ENCODE measurements at places on chromosomes 7 and 10. TPM values are rescaled to one million over a fixed set of nuclear protein-coding genes. Genes with fewer than 3 reads are reported as not detected.

GRCh38 chr10:1153805-1154351 is 97.7 kb downstream of the WDR37 start:
- DNase-seq, result no peak

GRCh38 chr7:93375603-93376002 is 143.4 kb downstream of the VPS50 start:
- DNase-seq, result no peak

- DNase-seq, result no peak
Measured at GRCh38 chr7:135831455-135832195, 83.0 kb upstream of the FAM180A start.

GRCh38 chr10:51920672-51921071 is 221.3 kb upstream of the CSTF2T start:
- no peak for DNase-seq

DNA sequence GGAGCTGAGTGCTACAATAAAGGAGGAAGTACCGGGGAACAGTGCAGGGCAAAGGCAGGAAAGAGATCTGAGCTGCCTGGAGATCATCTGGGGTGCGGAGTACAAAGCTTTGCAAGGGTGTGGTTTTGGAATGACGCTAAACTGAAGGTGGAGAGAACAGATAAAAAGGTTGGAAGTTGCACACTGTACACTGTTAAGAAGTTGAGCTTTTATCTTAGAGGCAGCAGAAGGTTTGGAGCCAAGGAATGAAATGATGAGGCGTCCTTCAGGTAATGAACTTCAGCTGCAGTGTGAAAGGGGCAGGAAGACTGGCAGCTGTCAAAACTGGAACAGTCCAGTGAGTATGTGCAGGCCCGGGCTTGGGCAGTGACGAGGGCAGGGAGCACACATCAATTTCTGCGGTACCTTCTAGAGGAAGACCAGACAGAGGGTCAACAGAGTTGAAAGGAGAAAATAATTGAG is 7.2 kb upstream of the ANKRD61 start:
- DNase-seq, result no peak

GRCh38 chr7:93897680-93898079 is 7.1 kb upstream of the TFPI2 start:
- no peak for DNase-seq

DNA sequence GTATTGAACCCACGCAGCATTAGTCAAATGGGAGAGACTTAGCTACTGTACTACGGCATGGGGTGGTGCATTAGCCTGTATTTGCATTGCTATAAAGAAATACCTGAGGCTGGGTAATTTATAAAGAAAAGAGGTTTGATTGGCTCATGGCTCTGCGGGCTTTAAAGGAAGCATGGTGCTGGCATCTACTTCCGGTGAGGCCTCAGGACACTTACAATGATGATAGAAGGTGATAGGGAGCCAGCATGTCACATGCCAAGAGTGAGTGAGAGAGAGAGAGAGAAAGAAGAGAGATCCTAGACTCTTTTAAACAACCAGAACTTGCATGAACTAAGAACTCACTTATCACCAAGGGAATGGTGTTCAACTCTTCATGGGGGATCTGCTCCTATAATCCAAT is 27.2 kb upstream of the CREB3L2 start:
- DNase-seq, result no peak

- DNase-seq, result no peak
Measured at GRCh38 chr7:142784716-142785115, 13.9 kb downstream of the PRSS2 start.

DNA sequence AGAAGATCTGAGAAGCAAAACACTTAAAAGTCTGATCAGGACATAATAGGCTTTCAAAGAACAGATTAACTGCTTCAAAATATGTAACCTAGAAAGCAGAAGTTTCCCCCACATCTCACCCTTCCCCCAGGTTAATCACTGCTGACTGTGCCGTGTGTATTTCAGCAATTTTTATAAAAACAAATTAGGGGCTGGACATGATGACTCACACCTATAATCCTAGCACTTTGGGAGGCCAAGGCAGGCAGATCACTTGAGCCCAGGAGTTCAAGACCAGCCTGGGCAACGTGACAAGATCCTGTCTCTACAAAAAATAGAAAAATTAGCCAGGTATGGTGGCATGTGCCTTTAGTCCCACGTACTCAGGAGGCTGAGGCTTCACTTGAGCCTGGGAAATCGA is 67.6 kb upstream of the GATA3 start:
- DNase-seq, result no peak

- DNase-seq, result peak; percentile 56
Measured at GRCh38 chr7:141158561-141158960, 84.7 kb downstream of the TMEM178B start.

DNA sequence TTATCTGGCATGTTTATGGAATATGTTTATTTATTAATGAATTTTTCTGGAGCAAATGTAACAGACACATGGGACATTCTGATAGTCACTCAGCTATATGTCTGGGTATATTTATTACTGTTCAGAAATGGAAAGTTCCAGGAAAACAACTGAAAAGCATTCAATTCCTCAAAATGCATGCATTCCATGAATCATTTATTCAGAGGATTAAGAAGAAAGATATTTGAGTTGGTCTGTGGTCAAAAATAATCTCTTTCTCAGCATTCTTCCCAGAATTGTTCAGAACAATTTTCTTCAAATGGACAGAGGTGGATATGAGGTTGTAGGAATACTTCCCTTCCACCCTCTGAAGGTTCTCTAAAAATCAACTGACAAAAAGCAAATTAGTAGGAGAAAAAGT is 97.6 kb upstream of the ITGB1 start:
- DNase-seq, result no peak

- peak; percentile 72 for DNase-seq
Measured at GRCh38 chr10:62038609-62039190, 137.2 kb downstream of the ARID5B start.

GRCh38 chr10:69948261-69948660 is 104.4 kb upstream of the MACROH2A2 start:
- DNase-seq, result no peak

GRCh38 chr10:86855513-86855912 is 99.1 kb downstream of the BMPR1A start:
- DNase-seq, result no peak

- no peak for DNase-seq
Measured at GRCh38 chr7:88449410-88449809, 142.7 kb upstream of the STEAP4 start.

GRCh38 chr10:71629131-71629530 is 90.4 kb downstream of the C10orf105 start:
- no peak for DNase-seq

- peak; percentile 61 for DNase-seq
Measured at GRCh38 chr7:1899196-1899595, 229.1 kb downstream of the ELFN1 start.

- no peak for DNase-seq
Measured at GRCh38 chr7:151083824-151084160, 499 bp upstream of the TMUB1 start.

- no peak for DNase-seq
Measured at GRCh38 chr7:64946772-64947171, 43.7 kb downstream of the ZNF273 start.

GRCh38 chr10:23314835-23315239 is 29.8 kb downstream of the C10orf67 start:
- no peak for DNase-seq

DNA sequence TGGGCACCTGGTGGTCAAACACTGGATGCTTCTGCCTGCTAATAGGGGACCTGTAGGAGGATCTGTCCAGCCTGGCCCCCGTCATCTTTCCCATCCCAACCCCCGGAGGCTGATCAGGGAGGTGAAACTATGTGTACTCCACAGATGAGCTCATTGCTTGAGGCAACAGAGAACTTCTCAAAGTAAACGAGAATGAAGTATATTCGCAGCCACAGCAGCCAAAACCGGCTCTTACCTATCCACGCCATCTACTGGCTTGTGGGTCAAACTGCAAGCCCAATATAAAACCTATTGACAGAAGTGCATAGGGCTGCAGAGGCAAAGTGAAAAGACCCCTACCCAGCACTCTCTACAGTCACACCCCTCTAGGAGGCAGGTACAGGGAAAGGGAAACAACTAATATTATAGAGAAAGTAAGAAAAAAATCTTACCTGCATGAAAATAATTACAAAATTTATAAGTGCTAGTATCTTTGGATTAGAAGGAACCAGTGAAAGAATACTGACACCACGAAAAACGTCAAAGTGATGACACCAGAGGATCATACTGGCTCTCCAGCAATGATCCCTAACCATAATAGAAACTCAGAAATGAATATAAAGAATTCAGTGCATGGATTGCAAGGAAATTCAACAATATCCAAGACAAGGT is 973.5 kb downstream of the ANKRD7 start:
- DNase-seq, result peak; percentile 22

DNA sequence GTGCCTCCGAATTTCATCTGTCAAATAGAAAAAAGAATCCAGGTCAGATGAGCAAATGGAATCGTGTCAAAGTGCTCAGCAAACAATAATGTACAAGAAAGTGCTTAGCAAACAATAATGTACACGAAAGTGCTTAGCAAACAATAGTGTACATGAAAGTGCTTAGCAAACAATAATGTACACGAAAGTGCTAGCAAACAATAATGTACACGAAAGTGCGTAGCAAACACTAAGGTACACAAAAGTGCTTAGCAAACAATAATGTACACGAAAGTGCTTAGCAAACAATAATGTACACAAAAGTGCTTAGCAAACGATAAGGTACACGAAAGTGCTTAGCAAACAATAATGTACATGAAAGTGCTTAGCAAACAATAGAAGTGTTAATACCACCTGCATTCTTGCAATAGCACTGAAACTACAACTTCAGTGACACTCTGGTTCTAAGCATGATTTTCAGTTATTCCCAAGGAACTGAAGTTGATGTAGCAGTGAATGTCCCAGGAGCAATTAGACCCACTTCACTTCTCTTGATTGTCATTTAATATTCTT is 33.4 kb upstream of the MYL10 start:
- DNase-seq, result no peak

The SFRP4 gene
- 0.59 TPM for total RNA-seq

The MMD2 gene
- total RNA-seq, result not detected

The ZKSCAN1 gene
- total RNA-seq, result 30.3 TPM

The ST8SIA6 gene
- total RNA-seq, result 6.3 TPM

The PON1 gene
- not detected for total RNA-seq

The ZNF804B gene
- not detected for total RNA-seq

The NKX2-3 gene
- total RNA-seq, result not detected

The VGF gene
- total RNA-seq, result not detected

The ATOH7 gene
- not detected for total RNA-seq

The PHYHIPL gene
- not detected for total RNA-seq
